ENCODE measurements at places on chromosomes 16 and 17. TPM values are rescaled to one million over a fixed set of nuclear protein-coding genes. Genes with fewer than 3 reads are reported as not detected.

- no peaks in the 10 kb centered on the region for H3K4me1 ChIP-seq
- no peak overlapping the region for H3K4me3 ChIP-seq
- H3K36me3 ChIP-seq, result peaks cover 3% of the 10 kb centered on the region
- no peaks in the 10 kb centered on the region for H3K27me3 ChIP-seq
- no peak overlapping the region for H3K27ac ChIP-seq
These were observed 25.6 kb upstream of the ABCA10 start for GRCh38 chr17:69254187-69254586.

- no peak overlapping the region for H3K27ac ChIP-seq
- no peak overlapping the region for H3K4me3 ChIP-seq
- no peaks in the 10 kb centered on the region for H3K27me3 ChIP-seq
- H3K36me3 ChIP-seq, result no peaks in the 10 kb centered on the region
- no peaks in the 10 kb centered on the region for H3K4me1 ChIP-seq
These were observed 403.0 kb upstream of the ASIC2 start for GRCh38 chr17:33696102-33696501.

- no peaks in the 10 kb centered on the region for H3K4me1 ChIP-seq
- H3K27me3 ChIP-seq, result no peaks in the 10 kb centered on the region
- no peak for DNase-seq
- no peak overlapping the region for H3K27ac ChIP-seq
- H3K36me3 ChIP-seq, result no peaks in the 10 kb centered on the region
These were observed 412.0 kb downstream of the HAPSTR1 start for GRCh38 chr16:9503251-9503984.

The ABCA9 gene
- total RNA-seq, result not detected

The IRX5 gene
- not detected for total RNA-seq

The MAF gene
- total RNA-seq, result 63.4 TPM

Measured in T-cell (primary cell).